ENCODE measurements at places on chromosomes 1 and 21.

GRCh38 chr1:42319871-42320484, 15.1 kb downstream of the FOXJ3 start:
- peak; percentile 32 for ATAC-seq

DNA sequence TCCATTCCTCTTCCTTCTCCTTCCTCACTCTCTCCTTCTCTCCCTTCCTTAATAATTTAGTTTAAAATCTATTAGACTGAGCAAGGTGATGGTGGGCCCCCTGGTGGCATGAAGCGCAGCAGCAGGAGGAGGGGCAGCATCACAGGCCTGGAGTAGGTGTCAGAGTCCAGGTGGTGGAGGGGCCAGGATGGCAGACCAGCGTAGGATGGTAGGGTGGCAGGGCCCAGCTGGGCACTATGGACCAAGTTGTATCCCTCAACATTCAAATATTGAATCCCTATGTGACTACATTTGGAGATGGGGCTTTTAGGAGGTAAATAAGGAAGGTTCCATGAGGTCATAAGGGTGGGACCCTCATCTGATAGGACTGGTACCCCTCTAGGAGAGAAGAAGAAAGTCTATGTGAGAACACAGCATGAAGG, 61.0 kb downstream of the WDR4 start:
- peak; percentile 72 for ATAC-seq

GRCh38 chr1:164673584-164674214, 114.7 kb downstream of the PBX1 start:
- no peak for ATAC-seq

- no peak for ATAC-seq
Measured at GRCh38 chr1:77012066-77012465, 144.8 kb downstream of the ST6GALNAC5 start.

DNA sequence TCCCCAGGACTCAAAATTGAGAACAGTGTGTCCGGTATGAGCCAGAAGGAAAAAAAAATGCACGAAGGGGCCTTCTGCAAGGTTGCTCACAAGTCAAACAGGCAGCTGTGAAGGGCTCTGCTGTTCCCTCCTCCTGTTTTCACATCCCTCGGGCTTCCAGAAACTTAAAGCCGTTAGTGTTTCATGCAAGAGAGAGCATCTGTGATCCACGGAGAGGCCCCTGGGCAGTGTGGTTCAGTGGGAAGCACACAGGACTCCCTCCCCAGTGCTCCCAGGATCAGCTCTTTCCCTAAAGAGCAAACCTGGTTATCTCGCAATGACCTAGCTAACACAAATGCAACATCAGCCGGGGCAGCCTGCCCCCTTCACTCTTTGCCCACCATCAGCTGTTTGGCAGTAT, 2.9 kb upstream of the MATN1 start:
- ATAC-seq, result no peak

- no peak for ATAC-seq
Measured at GRCh38 chr1:244077473-244078220, 26.6 kb downstream of the ZBTB18 start.

DNA sequence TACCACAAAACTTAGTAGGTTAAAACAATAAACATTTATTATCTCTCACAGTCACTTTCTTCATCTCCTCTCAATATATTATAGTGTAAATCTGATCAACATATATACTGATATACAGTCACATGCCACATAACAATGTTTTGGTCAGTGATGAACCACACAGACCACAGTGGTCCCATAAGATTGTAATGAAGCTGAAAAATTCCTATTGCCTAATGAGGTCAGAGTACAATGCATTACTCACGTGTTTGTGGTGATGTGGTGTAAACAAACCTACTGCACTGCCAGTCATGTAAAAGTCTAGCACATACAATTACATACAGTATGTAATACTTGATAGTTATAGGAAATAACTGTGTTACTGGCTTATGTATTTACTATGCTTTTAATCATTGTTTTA, 30.1 kb downstream of the OLFML3 start:
- no peak for ATAC-seq

DNA sequence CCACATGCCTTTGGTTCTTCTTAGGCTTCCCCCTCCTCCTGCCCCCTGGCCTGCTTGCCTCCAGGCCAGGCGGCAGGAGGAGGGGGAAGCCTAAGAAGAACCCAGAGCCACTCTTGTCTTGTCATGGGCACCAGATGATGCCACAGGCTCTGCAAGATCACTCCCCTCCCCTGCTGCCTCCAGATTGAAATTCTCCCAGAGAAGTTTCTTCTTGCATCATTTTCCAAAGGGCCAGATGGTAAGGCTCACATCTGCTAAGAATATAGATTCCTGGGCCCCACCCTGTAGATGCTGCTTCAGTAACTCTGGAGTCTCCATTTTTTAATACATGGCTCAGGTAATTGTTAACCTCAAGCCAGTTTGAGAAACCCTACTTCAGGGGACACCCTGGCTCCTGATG, 60.8 kb downstream of the FAM163A start:
- ATAC-seq, result no peak

DNA sequence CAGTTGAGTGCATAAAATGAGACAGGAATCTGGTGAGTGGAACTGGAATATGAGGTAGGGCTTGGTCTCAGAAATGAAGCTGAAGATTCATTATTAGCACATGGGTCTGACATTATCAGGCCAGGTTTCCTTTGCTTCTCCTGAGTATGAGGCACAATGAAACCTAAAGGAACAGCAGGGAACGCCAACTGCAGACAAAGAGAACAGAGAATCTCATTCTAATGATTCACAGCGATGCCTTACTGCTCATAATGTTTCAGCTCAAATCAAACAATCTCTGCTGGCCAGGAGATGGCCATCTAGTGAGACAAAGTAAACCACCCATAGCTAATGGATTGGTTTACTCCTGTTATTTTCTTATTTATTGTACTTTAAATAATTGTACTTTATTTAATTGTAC, 133.5 kb downstream of the C1orf21 start:
- ATAC-seq, result no peak

GRCh38 chr1:236948996-236949395, 55.2 kb downstream of the MT1HL1 start:
- ATAC-seq, result no peak

GRCh38 chr1:51526248-51526647, 7.2 kb upstream of the EPS15 start:
- no peak for ATAC-seq

- ATAC-seq, result no peak
Measured at GRCh38 chr1:29761159-29761928, 525.0 kb downstream of the PTPRU start.

DNA sequence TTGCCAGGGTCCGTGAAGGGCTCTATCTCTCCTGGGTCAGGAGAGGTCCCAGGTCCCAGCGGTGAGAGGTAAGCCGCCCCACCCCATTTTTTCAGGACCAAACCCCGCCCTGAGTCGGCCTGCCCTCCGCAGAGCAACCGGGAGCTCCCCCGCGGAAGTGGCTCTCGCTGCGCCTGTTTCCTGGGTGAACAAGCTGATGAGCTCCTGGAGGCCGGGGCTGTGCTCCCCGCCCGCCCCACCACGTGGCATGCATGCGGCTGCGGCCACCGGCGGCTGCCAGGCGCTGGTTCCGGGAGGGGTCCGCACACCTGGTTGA, 32.0 kb downstream of the ZBTB17 start:
- ATAC-seq, result no peak

Measured in activated T-helper 17 cell treated with anti-CD3 and anti-CD28 coated beads, Interleukin-2, amount 50 U/mL, for 72 hours (primary cell).